ENCODE measurements at places on chromosomes 4 and X.

DNA sequence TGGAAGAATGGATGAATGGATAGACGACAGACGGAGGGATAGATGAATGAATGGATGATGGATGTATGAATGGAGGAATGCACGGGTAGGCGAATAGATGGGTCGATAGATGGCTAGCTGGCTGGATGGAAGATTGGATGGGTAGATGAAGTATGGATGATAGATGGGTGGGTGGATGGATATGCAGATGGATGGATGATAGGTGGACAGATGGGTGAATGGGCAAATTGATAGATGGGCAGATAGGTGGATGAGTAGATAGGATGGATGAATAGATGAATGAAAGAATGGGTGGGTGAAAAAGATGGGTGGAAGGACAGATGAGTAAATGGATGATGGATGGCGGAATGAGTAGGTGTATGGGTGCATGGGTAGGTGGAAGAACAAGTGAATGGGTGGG, 57.3 kb downstream of the EVC2 start:
- no peak for DNase-seq

GRCh38 chrX:41110801-41111625, 25.8 kb downstream of the USP9X start:
- no peak for DNase-seq

DNA sequence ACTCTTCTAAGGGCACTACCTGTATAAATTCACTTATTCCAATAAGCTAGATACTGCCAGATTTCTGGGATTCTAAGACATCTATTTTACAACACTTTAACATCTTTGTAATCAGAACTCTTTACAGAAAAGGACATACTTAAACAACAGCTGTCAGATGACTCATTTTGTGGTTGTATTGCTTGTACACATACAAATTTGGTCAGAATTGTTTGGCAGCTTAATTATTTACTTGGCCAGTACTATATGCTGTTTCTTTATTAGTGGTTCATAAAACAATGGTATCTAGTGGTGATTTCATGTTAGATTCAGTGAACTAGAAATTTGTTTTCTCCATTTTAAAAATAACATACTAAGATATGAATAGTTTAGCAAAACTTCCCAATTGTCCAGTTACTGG, 27.2 kb downstream of the PALLD start:
- no peak for DNase-seq

DNA sequence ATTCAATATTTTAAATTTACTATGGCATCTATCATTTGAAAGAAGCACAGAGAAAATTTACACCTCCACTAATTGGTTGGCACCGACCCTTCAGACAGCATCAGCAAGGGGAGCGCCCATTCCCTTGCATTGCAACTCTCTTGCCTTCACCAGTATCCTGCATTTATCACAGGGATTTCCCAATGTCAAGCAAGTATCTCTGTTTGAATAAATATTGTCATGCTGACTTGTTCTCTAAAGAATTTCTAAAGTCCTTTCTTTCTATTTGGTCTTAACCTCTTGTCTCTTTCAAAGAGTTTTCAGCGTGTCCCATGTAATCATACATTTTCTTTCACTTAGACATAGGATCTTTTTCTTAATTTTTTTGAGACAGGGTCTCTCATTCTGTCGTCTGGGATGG, 10.4 kb downstream of the DCTD start:
- DNase-seq, result no peak

DNA sequence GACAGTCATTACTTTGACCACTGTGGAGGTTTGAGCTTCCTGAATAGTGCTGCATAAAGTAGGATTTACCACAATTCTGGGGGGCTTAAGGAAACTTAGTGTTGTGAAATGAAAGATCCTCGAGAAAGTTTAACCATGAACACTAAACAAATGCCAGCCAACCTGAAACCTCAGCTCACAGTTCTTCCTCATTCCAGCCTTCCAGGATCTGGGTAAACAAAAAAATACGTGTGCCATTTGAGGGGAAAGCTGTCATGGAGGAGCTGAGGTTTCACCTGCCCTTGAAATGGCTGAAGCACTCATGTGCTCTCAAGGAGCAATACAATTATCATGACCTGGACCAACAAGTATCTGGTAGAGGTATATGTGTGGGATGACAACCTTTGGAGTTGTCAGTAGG, 142.7 kb downstream of the NPNT start:
- no peak for DNase-seq

Measured in stimulated activated CD4-positive, alpha-beta T cell treated with anti-CD3 and anti-CD28 coated beads, Interleukin-1b, Interleukin-23, amount 100 ng/mL, for 1 hour (primary cell).